A549 treated with Hydrocortisone at 1 μM for 4 hours (cell line): ENCODE measurements at places on chromosomes 12 and 14. TPM values are rescaled to one million over a fixed set of nuclear protein-coding genes. Genes with fewer than 3 reads are reported as not detected.

KLRC1 gene
- total RNA-seq = not detected in 5 replicates

ERP27 gene
- total RNA-seq = not detected in 5 replicates

BATF gene
- 0.10 TPM in 1 of 5 replicates, not detected in the others for total RNA-seq

IFI27 gene
- 0.40 to 1.6 TPM (median 1.3 TPM) in 5 replicates for total RNA-seq

PZP gene
- total RNA-seq = not detected in 5 replicates

HHIPL1 gene
- total RNA-seq = 0.16 to 0.24 TPM (median 0.20 TPM) in 5 replicates

KRT80 gene
- 39.0 to 49.0 TPM (median 41.2 TPM) in 5 replicates for total RNA-seq

SERPINA12 gene
- 0.06 TPM in 1 of 5 replicates, not detected in the others for total RNA-seq

SIX1 gene
- 5.3 to 7.5 TPM (median 7.1 TPM) in 5 replicates for total RNA-seq

TAS2R19 gene
- 0.13 to 0.17 TPM (median 0.14 TPM) in 3 of 5 replicates, not detected in the others for total RNA-seq

HOXC5 gene
- total RNA-seq = 0.52 to 0.82 TPM (median 0.60 TPM) in 5 replicates

LRRIQ1 gene
- 0.54 to 1.2 TPM (median 0.99 TPM) in 5 replicates for total RNA-seq

TPH2 gene
- total RNA-seq = 0.10 TPM in 1 of 5 replicates, not detected in the others

PPFIA2 gene
- total RNA-seq = not detected in 5 replicates

WDHD1 gene
- 9.4 to 13.7 TPM (median 10.6 TPM) in 5 replicates for total RNA-seq

PAX9 gene
- total RNA-seq = 2.5 to 3.5 TPM (median 3.0 TPM) in 5 replicates

SLC11A2 gene
- total RNA-seq = 16.7 to 25.9 TPM (median 20.6 TPM) in 5 replicates

AEBP2 gene
- total RNA-seq = 19.2 to 32.5 TPM (median 21.0 TPM) in 5 replicates

HOXC12 gene
- 0.02 to 0.05 TPM in 2 of 5 replicates, not detected in the others for total RNA-seq

APEX1 gene
- total RNA-seq = 249 to 284 TPM (median 257 TPM) in 5 replicates

MGST1 gene
- total RNA-seq = 754 to 809 TPM (median 790 TPM) in 5 replicates

PTPRQ gene
- 0.02 to 0.08 TPM (median 0.03 TPM) in 5 replicates for total RNA-seq

TBC1D30 gene
- 1.1 to 1.4 TPM (median 1.3 TPM) in 5 replicates for total RNA-seq

SLC38A1 gene
- 64.1 to 103 TPM (median 78.3 TPM) in 5 replicates for total RNA-seq

DMAC2L gene
- 11.4 to 13.2 TPM (median 12.0 TPM) in 5 replicates for total RNA-seq

NTS gene
- 56.8 to 100 TPM (median 81.1 TPM) in 5 replicates for total RNA-seq

CD69 gene
- not detected in 5 replicates for total RNA-seq

TMEM19 gene
- 27.2 to 34.6 TPM (median 32.7 TPM) in 5 replicates for total RNA-seq

REP15 gene
- total RNA-seq = 0.18 to 0.63 TPM (median 0.35 TPM) in 5 replicates

SMCO2 gene
- 0.25 TPM in 1 of 5 replicates, not detected in the others for total RNA-seq

BTBD6 gene
- 34.7 to 45.9 TPM (median 41.4 TPM) in 5 replicates for total RNA-seq

SPTB gene
- total RNA-seq = 1.5 to 1.9 TPM (median 1.7 TPM) in 5 replicates

NANOG gene
- total RNA-seq = not detected in 5 replicates
